ENCODE measurements at places on chromosomes 7 and 10.
A peak's percentile ranks its signal among the peaks of the same experiment; 100 is the strongest.

GRCh38 chr7:156751319-156751718 lies 110.7 kb downstream of the RNF32 start:
- no peak for DNase-seq

GRCh38 chr10:77946084-77946483 lies 19.5 kb upstream of the DLG5 start:
- no peak for DNase-seq

GRCh38 chr10:96306516-96306915 lies 2.3 kb downstream of the DNTT start:
- DNase-seq = no peak

GRCh38 chr7:131829947-131830558 lies 273.6 kb upstream of the PODXL start:
- DNase-seq = no peak

DNA sequence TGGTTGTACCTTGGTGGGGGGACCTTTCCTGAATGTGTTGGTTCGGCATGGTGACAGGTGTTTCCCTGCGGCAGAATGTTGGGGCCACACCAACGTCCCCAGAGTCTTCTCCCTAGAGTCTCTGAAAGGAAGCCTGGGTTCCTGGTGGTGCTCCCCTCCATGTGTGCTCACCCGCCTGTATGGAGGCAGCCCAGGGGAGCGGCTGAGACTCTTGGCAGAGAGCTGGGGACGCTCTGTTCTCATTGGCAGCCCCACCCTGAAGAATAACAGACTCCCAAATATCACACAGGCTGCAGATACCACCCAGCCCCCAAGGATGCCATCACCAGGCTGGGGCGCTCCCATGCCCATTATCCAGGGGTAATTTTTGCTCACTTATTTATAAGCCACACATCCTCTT lies 34.8 kb downstream of the CHST12 start:
- no peak for DNase-seq

DNA sequence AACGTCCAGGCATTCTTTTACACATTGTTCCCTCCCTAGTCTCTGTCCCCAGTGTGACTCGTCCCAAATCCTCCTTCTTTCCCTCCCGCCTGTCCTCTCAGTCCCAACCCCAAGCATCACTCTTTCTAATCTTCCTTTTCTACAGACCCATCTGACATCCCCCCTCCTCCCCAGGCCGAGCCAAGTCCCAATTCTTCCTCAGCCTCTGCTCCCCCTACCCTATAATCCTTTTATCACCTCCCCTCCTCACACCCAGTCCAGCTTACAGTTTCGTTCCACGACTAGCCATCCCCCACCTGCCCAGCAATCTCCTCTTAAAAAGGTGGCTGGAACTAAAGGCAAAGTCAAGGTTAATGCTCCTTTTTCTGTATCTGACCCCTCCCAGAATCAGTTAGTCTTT lies 95.1 kb downstream of the MACC1 start:
- DNase-seq = no peak

- no peak for DNase-seq
Measured at GRCh38 chr7:96819111-96819700, 109.6 kb upstream of the SEM1 start.

GRCh38 chr7:16430133-16430532 lies 8.8 kb upstream of the CRPPA start:
- DNase-seq = no peak

DNA sequence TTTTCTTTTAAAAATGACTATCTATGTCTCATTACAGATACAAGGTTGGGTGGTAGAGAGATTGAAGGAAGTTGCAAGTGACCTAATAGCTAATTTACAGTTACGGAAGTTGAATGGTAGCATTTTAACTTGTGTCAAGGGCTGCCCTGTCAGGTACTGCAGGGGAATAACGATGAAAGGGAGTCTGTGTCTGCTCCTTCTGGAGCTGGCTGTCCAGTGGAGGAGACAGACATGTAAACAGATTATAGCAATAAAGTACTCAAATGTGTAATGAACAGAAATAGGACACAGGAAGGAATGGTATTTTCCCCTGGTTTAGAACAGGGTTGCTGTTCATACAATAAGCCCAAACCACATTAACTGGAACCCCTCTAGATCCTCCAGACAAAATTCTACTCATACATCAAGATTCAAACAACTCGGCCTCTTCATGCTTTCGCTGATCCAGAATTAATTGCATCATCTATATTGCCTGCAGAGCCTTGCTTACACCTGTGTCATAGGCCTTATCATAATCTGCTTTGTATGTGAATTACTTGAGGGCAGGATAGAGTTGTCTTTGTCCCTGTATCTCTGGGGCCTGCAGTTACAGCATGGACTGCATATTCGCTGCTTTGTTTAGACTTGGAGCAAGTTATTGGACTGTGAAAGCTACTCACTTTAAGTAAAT lies 42.8 kb downstream of the AUTS2 start:
- DNase-seq = no peak

GRCh38 chr7:74674166-74674565 lies 16.6 kb downstream of the GTF2I start:
- no peak for DNase-seq

DNA sequence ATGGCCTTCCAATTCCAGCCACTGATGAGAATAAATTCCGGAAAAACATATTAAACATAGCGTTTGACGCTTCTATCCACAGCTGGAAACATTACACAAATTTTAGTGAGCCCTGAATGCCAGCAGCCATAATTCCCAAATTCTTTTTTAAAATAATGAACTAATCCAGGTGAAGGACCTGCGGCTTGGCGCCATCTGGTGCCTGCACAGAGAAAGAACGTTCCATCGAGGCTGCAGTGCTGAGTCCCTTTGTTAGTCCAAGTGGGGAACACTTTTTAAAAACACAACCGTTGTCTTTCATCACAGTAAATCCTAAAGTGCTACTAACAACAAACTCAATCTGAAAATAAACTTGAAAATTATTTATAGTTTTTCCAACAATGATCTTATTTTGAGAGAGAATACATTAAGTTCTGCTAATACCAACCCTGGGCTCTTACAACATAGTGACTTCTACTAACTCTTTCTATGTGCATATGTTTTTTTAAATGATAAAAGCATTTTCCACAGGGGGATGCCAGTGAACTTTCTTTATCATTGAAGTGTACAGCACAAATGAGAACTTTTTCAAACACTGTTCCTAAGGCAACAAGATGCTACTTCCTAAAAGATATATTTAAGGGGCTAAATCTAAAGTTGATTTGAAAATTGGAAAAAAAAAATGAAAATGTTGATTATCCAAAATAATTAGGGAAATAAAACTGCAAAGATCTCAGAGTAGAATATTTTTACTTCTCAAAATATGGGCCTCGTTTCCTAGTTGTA lies 166.9 kb upstream of the RNF32 start:
- DNase-seq = peak; percentile 28

DNA sequence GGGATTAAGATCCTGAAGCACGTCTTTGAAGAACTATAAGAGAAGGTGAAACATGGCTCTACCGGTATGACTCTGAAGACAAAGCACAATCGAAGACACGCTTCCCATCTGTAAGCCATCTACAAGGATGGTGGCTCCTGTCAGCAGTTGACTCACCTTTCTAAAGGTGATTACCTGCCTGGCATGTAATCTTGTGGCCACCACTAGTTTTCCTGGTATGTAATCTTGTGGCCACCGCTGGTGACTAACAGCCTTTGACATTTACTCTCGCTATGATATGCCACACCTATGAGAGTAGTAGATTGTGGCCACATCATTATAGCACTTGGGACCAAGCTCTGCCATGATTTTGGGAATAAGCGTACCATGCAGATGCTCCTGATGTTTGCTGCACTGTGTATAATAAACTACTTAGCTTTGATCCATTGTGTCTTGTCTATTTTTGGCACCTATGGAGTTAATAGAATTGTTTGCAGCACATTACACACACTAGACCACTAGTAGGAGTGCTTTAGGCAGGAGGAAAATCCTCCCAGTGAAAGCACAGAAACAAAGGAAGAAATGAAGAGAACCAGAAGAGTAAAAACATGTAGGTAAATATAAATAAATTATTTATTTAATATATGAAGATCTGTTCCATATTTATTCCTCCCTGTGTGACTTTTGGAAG lies 59.8 kb downstream of the VAX1 start:
- no peak for DNase-seq

GRCh38 chr7:104955276-104955675 lies 58.7 kb upstream of the KMT2E start:
- no peak for DNase-seq

GRCh38 chr10:81002382-81002781 lies 464.7 kb downstream of the SH2D4B start:
- DNase-seq = no peak

DNA sequence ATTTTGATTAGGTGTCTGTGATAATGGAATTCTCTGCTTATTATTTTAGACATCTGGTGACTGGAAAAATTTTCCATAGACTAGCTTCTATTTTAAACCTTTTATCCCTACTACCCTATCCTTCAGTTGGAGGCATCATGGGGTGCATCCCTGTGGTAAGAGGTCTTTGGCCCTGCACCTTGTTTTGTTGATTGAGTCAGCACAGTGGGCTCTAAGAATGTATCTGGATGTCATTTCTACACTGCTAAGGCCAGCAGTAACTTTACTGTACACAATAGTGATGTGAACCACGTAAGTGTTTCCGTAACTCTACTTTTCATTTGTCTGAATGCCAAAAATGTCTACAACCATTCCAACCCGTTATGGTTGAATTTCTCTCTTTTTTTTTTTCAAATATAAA lies 75.6 kb downstream of the ADAM22 start:
- no peak for DNase-seq

- no peak for DNase-seq
Measured at GRCh38 chr10:131652438-131653139, 248.2 kb upstream of the PPP2R2D start.

DNA sequence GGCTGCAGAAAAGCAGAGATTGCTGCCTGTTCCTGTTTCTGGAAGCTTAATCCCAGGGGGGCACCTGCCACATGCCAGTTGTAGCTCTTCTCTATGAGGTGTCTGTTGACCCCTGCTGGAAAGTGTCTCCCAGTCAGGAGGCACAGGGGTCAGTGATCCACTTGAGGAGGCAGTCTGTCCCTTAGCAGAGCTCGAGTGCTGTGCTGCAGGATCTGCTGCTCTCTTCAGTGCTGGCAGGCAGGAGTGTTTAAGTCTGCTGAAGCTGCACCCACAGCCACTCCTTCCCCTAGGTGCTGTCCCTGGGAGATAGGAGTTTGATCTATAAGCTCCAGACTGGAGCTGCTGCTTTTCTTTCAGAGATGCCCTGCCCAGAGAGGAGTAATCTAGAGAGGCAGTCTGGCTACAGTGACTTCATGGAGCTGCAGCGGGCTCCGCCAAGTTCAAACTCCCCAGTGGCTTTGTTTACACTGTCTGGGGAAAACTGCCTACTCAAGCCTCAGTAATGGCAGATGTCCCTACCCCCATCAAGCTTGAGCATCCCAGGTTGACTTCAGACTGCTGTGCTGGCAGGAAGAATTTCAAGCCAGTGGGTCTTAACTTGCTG lies 57.6 kb upstream of the CROT start:
- DNase-seq = no peak

GRCh38 chr7:28698840-28699239 lies 259.3 kb downstream of the TRIL start:
- no peak for DNase-seq

GRCh38 chr10:62618054-62618453 lies 186.5 kb upstream of the ADO start:
- no peak for DNase-seq

DNA sequence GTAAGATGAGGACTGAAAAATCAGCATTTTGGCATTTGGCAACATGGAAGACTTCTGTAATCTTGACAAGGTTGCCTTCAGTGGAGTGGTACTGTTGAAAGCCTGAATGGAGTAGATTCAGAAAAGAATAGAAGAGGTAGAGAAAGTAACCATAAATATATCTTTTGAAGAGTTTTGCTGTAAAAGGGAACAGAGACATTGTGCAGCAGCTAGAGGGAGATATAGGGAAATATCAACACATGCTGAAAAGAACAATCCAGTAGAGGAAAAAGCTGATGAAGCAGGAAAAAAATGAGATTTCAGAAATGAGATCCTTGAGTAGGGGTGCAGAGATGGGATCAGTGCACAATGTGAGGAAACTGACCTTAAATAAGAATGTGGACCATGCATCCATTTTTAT lies 60.0 kb downstream of the RAPGEF5 start:
- no peak for DNase-seq

DNA sequence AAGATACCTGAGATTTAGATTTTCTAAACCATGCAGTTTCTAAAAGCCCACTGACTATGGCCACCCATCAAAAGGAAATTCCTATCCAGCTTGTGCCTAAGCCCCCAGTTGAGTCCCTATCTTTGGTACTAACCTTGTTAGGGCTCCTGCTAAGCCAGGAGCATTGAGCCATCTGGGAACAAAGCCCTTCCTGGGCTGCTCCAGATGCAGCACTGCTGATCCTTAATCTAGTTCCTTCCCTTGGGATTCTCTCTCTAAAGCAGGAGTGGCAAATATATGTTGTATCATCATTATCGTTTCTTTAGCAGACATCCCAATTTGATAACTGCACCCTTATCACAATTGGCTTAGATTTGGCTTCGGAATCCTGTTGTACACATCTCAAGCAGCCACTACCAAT lies 24.7 kb upstream of the PDLIM1 start:
- DNase-seq = no peak

Data from CD4-positive, alpha-beta T cell treated with Interleukin-4 for 4 hours (primary cell).